ENCODE measurements at places on chromosomes 1 and 21.

DNA sequence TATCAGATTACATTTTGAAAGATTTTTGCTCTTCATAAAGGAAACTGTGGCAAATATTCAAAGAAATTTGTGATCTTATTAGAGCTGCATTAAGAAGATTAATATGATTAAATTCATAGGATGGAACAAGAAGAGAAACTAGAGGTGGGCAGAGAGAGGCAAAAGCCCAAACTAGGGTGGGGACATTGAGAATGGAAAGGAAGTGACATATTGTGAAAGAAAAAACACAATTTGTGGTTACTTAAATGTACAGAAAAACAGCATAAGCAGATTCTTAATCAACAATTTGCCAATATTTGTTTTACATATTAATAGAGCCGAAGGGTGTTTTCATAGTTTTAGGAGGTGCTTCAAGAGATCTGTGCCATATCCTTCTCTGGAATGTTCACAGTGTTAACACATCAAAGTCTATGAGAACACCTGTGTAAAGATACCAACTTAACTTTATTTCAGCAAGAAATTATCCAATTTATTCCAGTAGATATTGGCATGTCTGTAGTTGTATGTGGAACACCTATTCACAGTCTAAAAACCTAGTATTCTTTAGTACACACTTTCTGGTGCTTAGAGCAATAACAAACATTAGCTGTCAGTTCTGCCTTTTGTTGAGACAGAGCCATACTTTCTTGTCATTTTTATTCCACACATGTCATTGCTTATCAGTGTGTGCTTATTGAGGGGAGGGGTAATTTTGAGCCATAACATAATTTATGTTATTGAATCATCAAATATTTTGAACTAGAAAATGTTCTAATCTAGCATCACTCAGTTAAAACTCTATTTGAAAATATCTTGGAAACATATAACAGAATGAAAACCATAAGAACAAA lies 401.5 kb downstream of the PTPRC start:
- DNase-seq, result no peak

DNA sequence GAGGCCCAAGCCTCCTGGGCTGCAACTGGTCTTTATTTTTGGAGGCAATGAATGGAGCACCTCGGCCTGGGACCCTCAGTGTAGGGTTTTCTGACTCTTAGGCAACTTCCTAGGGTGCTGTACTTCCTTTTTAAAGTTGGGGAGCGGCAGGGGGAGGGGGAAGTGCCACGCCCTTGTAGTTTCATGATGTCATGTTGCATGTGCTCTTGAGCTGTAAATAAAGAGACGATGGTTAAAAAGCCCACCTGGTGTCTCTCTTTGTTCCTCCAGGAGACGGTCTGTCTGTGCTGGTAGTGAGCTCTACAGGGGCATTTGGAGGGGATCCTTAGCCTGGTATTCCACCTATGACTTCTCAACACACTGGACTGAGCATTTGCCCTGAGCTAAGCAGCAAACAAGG lies 10.3 kb upstream of the AGTRAP start:
- DNase-seq, result no peak

DNA sequence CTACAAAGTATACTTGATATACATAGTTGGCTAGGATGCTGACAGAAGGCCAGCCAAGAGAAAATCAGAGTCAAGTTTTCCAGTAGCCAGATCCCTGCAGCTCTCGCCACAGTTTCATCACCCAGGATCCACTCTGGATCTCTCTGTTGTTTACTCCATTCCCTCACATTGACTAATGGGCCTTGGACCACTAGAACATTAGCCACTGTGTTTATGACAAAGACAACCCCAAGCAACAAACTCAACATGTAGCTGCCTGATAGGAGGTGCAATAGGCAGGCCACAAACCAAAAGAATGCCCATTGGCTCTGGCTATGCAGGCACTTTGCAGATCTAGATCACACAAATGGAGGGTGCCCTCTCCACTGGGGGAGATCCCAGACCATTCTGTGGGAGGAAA lies 44.2 kb downstream of the ARHGEF11 start:
- no peak for DNase-seq

- no peak for DNase-seq
Measured at GRCh38 chr1:207867136-207868109, 43.5 kb downstream of the CD34 start.

GRCh38 chr1:113904674-113905434 lies at the start of the genes AP4B1 and DCLRE1B:
AP4B1 (minus strand) TSS chr1:113904799; CDS start chr1:113904717, 82 bp downstream.
DCLRE1B (plus strand) TSS chr1:113905326; CDS start chr1:113905587, 261 bp downstream.
- DNase-seq, result peak; percentile 93

GRCh38 chr1:49576327-49576901 lies 447.3 kb downstream of the AGBL4 start:
- no peak for DNase-seq
